ENCODE measurements at places on chromosomes 2 and 18.

DNA sequence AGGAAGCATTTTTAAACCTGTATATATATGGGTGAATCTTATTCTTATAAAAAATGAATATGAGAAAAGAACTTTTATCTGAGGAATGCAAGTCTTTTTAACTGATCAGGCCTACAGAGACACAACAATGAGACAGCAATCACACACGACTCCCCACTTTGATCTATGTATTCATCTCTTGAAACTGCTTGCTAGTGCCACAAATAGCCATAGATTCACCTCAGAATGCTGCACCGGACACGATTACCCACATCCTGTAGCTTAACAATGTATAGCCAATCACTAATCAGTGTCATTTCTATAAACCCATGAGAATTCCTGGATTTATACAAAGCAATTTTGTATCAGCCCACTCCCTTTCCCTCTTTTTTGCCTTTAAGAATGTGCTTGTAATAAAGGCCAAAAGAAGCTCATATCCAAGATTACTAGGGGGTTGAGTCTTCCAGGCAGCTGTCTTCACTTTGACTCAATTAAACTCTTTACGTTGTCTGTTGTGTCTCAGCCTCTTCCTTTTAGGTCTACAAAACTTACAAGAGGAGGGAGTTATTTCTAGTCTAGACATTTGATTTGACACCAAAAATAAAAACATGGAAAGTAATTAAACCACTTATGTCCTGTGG, 94.9 kb downstream of the MBD2 start:
- no peak for DNase-seq

- no peak for DNase-seq
Measured at GRCh38 chr18:8791171-8791651, 85.9 kb downstream of the MTCL1 start.

DNA sequence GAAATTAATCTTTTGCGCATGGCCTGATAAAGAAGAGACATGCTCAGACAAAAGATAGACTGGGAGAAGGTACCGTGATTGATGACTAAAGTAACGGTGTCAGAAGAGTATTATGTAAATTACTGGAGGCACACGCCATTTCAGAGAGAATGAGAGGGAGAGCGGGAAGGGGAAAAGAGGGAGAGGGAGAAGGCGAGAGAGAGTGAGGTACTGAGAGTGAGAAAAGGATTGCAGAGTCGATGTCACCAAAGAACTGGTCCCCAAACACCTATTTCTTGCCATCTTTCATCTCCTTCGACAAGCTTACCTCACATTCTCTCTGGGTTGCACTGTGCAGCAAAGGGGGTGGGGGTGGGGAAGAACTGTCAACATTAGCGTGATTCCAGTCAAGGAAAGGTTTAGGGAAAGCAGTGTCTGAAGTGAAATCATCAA, 673.7 kb downstream of the BCL11A start:
- DNase-seq: no peak

GRCh38 chr2:65511306-65511705, 78.9 kb upstream of the SPRED2 start:
- no peak for DNase-seq

GRCh38 chr2:212249451-212249850, 289.2 kb downstream of the ERBB4 start:
- peak; percentile 11 for DNase-seq

- no peak for DNase-seq
Measured at GRCh38 chr2:121999264-121999663, 243.8 kb downstream of the TSN start.

- DNase-seq: no peak
Measured at GRCh38 chr18:11215216-11215615, 65.8 kb upstream of the PIEZO2 start.

GRCh38 chr2:226893216-226893615, 57.4 kb downstream of the RHBDD1 start:
- DNase-seq: no peak

DNA sequence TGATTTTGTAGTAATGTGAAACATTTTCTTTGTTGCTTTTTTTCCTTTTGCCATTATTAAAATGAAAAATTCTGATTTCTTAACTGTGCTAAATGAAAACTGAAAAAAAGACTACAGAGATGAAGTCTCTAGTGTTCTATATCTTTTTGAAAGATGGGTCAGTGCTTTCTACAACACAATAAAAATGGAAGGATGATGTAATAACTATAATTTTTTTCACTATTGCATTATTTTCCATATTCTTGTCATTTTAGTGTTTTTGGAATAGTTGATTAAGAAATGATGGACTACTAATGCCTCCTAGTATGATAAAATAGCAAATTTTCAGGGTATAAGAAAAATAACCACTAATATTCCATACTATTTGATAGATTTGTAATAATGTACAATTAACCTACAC, 7.2 kb downstream of the PSMD14 start:
- no peak for DNase-seq

- no peak for DNase-seq
Measured at GRCh38 chr2:170696948-170697347, 18.2 kb upstream of the SP5 start.

GRCh38 chr2:180222644-180223043, 215.5 kb upstream of the CWC22 start:
- peak; percentile 77 for DNase-seq

- no peak for DNase-seq
Measured at GRCh38 chr2:128777196-128778035, 458.7 kb upstream of the HS6ST1 start.

- DNase-seq: peak; percentile 54
Measured at GRCh38 chr2:31137211-31138036, 816 bp downstream of the GALNT14 start.

DNA sequence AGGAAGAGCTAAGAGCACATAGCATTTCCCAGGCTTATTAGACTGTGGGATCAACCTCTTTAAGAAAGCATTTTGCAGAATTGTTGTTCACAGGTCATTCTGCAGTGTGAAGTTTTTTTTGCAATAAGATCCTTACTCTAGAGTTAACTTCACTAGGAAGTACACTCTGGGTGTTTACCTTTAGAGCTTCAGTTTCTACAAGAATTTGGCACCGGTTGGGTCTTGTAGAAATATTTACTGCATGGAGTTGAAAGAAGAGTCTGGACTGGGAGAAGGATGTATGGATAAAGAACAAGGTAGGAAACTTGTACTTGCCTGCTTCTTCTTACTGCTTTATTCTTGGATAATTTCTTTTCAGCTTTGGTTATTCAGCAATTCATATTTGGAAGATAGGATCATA, 944.9 kb upstream of the GYPC start:
- DNase-seq: no peak

GRCh38 chr2:120880381-120880780, 144.7 kb downstream of the GLI2 start:
- no peak for DNase-seq

- peak; percentile 92 for DNase-seq
Measured at GRCh38 chr2:173657996-173658717, 303.5 kb downstream of the CDCA7 start.

- DNase-seq: no peak
Measured at GRCh38 chr2:40513201-40513600, 61.3 kb upstream of the SLC8A1 start.

- DNase-seq: no peak
Measured at GRCh38 chr2:239721531-239721930, 303.6 kb downstream of the NDUFA10 start.

DNA sequence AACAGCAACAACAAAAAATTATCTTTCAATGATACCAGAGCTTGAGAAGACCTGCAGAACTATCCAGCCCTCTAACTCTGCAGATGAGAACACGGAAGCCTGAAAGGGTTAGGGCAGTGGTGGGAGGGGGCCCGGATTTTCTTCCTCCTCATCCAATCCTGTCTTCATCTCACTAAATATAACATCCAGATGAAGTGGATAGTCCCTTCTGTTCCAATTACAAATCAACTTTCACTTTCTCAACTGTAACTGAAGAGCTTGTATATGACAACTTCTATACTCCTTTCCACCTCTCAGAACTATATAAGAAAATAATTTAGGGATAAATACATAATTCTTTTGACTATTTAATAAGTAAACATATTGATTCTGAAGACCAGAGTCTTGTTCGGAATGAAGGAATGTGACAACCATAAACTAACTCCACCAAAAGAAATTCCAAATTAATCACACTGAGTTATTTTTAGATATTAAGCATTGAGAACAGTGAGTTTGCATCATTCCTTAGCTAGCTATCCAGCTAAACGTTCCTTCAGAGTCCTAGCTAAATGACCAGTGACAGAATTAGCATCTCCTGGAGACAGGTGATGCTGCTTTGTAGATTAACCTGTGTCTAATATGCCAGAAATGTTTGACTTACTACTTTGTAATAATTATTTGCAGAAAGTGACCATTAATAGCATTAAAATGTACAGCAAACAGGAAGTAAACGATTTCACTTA, 32.7 kb downstream of the SFT2D3 start:
- DNase-seq: peak; percentile 50

DNA sequence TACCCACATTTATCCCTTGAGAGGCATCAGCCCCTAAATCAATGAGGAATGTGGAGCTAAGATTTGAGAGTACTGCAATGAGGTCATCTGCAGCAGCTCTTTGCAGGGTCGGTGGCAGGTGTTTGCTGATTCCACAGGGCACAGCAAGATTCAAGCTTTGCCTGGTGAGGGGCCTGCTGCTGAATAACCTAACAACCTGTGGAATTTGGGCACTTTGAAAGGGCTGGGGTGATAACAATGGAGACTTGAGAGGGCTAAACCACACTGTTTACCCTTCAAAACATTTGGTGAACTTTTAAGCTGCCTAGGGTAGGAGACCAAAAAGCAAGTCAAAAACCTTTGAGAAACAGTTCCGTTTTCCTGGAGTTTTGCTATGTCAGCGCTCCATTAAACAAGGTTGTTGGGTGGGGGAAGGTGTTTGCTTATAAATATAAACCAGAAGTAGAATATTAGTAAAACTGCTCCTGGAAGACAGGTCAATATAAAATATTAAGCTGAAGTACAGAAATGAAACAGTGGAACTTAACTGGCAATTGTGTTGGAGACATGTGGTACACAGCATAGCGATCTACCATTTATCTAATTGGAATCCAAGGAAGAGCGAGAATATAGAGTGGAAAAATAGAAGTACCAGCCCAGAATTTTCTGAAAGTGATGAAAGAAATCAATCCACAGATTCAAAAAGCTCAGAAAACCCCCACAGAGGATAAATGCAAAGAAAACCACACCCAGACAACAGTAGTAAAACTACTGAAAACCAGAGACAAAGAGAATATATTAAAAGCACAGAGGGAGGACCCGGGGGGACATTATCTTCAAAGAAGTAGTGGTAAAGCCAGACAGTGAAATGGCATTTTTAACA, 15.7 kb downstream of the COPS8 start:
- no peak for DNase-seq

DNA sequence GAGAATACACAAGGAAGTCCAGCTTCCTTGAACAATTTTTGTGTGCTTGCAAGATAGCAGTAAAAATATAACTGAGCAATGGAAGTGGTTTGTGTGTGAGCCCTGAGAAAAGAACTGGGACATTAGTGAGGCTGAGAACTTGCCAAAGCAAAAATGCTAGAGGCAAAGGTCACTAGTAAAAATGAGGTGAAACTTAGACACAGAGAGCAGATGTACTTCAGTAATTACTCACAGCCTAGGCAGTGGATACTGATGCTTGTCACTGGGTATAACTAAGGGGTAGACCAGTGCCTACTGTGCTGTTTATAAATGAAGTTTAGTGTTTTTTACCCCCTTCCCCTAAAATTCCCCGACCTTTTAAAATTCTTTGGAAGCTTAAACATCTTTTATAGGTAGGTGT, 450.1 kb downstream of the LPIN1 start:
- no peak for DNase-seq

- no peak for DNase-seq
Measured at GRCh38 chr2:240629619-240629967, 4.3 kb downstream of the GPR35 start.

DNA sequence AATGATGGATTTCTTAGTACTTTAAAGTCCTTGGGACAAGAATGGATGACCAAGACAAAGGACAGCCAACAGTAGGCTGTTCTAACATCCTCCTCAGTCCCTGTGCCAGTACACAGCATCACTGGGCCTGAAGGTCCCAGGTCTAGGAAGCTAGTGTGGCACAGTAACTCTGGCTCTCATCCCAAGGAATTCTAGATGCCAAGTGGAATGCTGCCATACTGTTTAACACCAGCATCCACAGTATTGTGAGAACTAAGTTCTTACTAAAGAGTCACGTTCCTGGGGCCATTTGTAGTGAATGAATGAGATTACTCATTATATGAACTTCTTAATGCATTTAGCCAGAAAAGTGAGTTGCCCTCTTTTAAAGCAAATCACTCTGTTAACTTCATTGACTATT, 68.2 kb upstream of the LYPD1 start:
- no peak for DNase-seq

DNA sequence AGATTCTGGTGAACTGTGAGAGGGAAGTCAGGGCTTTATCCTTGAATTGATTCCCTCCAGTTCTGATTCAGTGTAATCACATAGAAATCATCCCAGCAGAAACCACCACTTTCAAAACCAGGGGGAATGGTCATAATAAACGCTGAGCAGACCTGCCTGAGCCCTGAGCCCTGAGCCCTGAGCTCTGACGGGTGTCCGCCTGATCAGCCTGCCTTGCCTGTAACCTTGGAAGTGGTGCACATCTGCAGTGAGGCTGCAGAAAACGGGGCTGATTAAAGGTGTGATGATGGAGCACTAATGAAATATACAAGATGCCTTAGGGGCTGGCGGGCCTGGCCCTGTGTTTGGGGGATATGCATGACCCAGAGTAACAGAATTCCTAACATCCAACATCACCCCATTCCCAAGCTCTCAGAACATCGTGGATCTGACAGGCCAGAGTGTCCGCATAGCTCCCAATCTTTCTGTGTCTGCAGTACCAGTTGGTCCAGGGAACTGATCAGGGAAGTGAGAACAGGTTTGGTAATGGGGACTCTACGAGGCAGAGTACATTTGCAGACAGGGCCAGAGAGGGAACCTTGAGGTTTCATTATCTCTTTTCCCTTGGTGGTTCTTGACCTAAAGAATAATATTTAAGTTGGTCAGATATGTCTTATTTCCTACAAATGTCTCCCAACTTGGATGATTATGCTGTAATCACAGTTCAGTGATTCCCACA, 37.8 kb downstream of the KCTD18 start:
- no peak for DNase-seq

GRCh38 chr2:86213699-86214502, 14.6 kb downstream of the MRPL35 start:
- no peak for DNase-seq

GRCh38 chr2:199370150-199370780, 87.5 kb downstream of the SATB2 start:
- peak; percentile 34 for DNase-seq

- peak; percentile 48 for DNase-seq
Measured at GRCh38 chr2:199875400-199875799, 24.4 kb upstream of the FTCDNL1 start.

DNA sequence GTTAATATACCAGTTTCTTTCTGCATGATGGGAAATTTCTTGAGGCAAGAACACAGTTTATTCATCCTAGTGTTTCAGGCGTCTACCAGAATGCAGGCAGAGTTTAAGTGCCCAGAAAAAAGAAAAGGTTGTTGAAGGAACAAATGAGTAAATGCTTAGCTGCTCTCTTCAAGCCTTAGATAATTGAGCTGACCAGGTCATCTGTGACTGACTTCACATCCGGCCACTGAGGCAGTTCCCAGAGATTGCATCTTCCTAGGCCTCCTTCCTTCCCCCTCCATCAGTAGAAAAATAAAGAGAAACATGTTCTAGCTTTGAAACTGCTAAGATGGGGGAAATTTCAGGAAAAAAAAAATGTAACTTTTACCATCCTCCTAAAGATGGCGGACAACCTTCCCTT, 9.4 kb upstream of the TMEM163 start:
- no peak for DNase-seq
